ENCODE measurements at places on chromosomes 6 and 20. TPM values are rescaled to one million over a fixed set of nuclear protein-coding genes. Genes with fewer than 3 reads are reported as not detected.

The PPP1R14C gene
- 0.78 TPM for total RNA-seq

The MRAP2 gene
- total RNA-seq = 1.4 TPM

The DEFB116 gene
- not detected for total RNA-seq

The STXBP5 gene
- total RNA-seq = 9.3 TPM

The NRSN2 gene
- 54.0 TPM for total RNA-seq

The HSPA12B gene
- 0.29 TPM for total RNA-seq

The OGFRL1 gene
- total RNA-seq = 9.0 TPM
